ENCODE measurements at places on chromosomes 16 and 17.

DNA sequence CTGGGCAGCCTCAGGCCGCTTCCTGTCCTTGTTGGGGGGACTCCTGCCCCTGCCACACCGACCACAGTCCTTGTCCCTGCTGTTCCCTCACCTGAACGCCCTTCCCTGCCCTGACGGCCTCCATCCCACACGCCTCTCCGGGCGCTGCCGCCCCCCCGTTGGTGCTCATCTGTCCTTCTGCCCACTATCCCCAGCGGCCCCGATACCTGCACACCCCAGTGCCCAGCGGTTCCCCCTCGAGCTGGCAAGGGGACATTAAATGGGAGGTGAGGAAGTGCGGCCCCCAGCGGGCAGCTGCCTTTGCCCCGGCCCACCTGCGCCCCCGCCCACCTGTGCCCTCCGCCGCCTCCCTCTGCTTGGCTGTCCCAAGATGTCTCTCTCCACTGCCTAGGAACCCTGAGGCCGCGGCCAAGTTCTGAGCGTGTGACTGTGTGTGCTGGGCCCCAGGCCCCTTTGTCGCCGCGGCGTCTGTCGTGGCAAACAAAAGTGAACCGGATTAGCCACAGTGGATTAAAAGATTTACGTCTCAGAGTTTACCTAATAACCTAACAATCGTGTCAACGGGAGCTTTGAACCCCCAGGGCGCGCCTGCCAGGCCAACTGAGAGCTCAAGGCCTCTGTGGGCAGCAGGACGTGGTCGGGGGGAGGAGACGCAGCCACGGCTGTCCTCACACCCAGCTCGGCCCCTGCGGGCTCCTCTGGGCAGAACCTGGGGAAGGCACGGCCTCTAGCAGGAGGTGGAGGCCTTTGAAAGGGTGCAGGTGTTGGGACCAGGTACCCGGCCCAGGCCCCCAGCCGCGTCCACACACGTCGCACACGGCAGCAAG lies 7.6 kb upstream of the AXIN1 start:
- no peak for DNase-seq

DNA sequence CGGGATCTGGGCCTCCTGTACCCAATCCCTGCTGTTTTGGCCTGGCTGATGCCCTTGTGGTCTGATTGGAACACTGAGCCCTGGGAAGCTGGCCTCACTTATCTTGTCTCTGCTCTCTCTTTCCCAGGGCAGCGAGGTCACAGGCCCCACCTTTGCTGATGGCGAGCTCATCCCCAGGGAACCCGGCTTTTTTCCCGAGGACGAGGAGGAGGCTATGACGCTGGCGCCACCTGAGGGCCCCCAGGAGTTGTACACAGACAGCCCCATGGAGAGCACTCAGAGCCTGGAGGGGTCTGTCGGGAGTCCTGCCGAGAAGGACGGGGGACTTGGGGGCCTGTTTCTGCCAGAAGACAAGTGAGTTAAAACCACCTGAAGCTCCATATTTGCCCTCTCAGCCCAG lies 126.0 kb downstream of the RAB11FIP4 start:
- DNase-seq = no peak

DNA sequence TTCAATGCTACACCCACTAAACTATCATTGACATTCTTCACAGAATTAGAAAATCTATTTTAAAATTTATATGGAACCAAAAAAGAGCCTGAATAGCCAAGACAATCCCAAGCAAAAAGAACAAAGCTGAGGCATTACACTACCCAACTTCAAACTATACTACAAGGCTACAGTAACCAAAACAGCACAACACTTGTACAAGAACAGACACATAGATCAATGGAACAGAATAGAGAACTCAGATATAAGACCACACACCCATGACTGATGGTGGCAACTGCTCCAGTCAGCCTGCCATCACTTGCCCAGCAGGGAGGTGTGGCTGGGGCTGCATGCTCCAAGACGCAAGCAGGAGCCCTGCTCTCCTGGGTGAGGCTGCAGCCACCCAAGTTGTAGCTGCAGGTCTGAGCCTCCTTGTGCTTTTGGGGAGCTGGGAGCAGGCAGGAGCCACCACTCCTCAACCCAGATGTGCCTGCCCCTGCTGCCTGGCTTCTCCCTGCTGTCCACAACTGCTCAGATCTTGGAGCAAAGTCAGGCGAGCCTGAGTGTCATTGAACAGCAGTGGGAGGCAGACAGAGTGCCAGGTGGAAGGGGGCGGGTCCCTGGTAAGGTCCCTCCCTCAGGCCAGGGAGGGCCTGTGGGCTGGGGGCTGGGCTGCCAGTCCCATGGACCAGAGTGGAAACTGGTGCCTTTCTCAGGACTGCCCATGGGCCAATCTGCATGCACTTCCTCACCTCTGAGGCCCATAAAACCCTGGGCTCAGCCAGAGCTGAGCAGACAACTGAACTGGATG lies 24.7 kb downstream of the SSH2 start:
- DNase-seq = no peak

DNA sequence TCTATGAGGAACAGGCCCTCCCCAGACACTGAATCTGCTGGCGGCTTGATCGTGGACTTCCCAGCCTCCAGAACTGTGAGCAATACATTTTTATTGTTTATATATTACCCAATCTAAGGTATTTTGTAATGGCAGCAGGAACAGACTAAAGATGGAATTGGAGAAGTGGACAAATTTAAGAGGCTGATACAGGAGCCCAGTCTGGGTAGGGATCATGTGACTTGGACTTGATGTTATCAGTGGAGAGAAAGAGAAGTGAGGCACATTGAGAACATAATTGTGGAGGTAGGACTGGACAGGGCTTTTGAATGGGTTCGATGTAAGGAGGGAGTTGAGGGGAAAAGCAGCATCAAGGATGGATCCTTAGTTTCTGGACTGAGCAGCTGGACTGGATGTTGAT lies 93.8 kb downstream of the USP31 start:
- DNase-seq = no peak

- no peak for DNase-seq
These were observed 25.4 kb downstream of the PELP1 start for GRCh38 chr17:4678448-4679026.

DNA sequence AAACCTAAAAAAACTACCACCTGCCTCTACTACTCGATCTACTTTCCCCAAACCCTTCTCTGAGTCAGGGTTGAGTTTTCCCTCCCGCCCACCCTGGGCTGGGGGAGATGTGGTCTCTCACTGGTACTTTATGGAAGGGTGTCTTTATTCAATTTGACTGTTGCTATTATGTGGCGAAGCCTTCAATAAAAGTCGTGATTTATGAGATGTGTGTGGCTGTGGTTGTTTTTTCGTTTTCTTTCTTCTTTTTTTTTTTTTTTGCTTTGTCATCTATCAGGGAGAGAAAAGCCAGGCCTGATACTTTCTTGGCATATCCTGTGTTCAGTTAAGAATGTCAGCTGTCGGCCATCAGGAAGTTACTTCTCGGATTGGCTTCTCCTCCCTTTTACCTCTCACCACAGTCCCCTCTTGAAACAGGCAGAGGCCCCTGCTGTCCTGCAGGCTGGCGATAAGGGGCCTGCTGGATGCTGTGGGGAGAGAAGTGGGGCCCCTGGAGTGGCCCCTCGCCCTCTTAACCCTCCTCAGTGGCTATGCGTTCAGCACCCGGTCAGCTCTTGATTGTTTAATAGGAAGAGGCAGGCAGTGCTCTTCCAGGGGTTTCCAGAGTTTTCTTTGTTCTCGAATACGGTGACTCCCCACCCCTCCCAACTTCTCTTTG lies 123.0 kb downstream of the MSI2 start:
- DNase-seq = no peak

- DNase-seq = no peak
These were observed 187.0 kb upstream of the RPL38 start for GRCh38 chr17:74016461-74016860.
